ENCODE measurements at places on chromosomes 4 and X. TPM values are rescaled to one million over a fixed set of nuclear protein-coding genes. Genes with fewer than 3 reads are reported as not detected.

GRCh38 chrX:18424482-18425198, 768 bp upstream of the CDKL5 start:
- no peaks in the 10 kb centered on the region for H3K27me3 ChIP-seq
- no peaks in the 10 kb centered on the region for H3K36me3 ChIP-seq
- H3K27ac ChIP-seq, result peak overlapping the region; percentile 61
- peaks cover 13% of the 10 kb centered on the region for H3K4me1 ChIP-seq

DNA sequence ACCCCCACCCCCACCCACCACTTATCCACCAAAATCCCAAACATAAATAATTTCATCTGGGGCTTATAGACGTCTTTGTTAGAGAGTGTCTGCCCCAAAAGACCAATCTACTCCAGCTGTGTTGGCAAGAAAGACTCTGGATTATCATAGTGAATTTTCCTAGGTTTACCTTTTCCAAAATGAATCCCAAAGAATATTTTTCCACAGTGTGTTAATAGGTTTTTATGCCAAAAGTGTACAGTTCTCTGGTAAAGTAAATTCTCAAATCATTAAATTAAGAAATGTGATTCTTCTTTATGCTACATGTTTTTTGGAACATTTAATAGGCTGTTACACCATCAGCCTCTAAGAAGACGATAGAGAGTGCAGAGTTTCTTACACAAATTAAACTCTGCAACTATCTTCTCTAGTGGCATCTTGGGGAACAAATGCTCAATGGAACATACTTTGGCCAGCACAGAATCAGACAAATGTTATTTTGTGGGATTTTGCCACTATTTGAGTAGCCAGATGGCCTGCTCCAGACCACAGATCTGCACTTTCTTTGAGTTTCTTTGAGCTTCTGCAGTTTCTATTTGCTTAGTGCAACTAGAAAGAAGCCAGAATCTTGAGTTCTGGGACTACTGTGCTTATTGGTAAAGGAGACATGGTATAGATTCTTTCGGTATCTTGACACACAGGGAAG, 206.0 kb downstream of the KIT start:
- H3K4me3 ChIP-seq, result no peak overlapping the region
- no peak for DNase-seq
- H3K4me1 ChIP-seq, result no peaks in the 10 kb centered on the region
- H3K36me3 ChIP-seq, result no peaks in the 10 kb centered on the region

DNA sequence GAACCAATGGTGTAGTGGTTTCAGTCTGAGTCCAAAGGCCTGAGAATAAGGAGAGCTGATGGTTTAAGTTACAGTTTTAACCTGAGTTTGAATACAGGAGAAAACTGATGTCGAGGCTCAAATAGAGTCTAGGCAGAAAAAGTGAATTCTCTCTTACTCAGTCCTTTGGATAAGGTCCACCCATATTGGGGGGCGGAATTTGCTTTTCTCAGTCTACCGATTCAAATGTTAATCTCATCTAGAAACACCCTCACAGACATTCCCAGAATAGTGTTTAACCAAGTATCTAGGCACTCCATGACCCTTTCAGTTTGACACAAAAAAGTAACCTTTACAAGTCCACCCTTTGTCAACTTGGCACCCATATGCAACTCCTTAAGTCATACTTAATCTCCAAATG, 216.0 kb downstream of the GRID2 start:
- H3K4me1 ChIP-seq, result no peaks in the 10 kb centered on the region
- H3K36me3 ChIP-seq, result no peaks in the 10 kb centered on the region
- no peak overlapping the region for H3K4me3 ChIP-seq
- no peaks in the 10 kb centered on the region for H3K27me3 ChIP-seq

GRCh38 chr4:128572778-128573241, 236.7 kb upstream of the JADE1 start:
- H3K4me1 ChIP-seq, result peaks cover 33% of the 10 kb centered on the region
- no peaks in the 10 kb centered on the region for H3K27me3 ChIP-seq
- DNase-seq, result no peak
- no peaks in the 10 kb centered on the region for H3K36me3 ChIP-seq
- peak overlapping the region; percentile 83 for H3K27ac ChIP-seq
- H3K4me3 ChIP-seq, result no peak overlapping the region

- no peak for DNase-seq
- no peak overlapping the region for H3K4me3 ChIP-seq
- no peaks in the 10 kb centered on the region for H3K36me3 ChIP-seq
- H3K27ac ChIP-seq, result no peak overlapping the region
Observed at GRCh38 chr4:128802680-128803628, 6.5 kb upstream of the JADE1 start.

The ARHGAP4 gene
- total RNA-seq, result 2.3 TPM

GRCh38 chr4:53693909-53694308, 102.6 kb upstream of the LNX1 start:
- peak; percentile 79 for DNase-seq
- H3K4me3 ChIP-seq, result no peak overlapping the region
- no peaks in the 10 kb centered on the region for H3K36me3 ChIP-seq
- no peaks in the 10 kb centered on the region for H3K27me3 ChIP-seq
- peak overlapping the region; percentile 17 for H3K27ac ChIP-seq
- peaks cover 23% of the 10 kb centered on the region for H3K4me1 ChIP-seq

GRCh38 chrX:12814420-12814819, 23.2 kb downstream of the PRPS2 start:
- no peak overlapping the region for H3K27ac ChIP-seq
- H3K36me3 ChIP-seq, result peaks cover 33% of the 10 kb centered on the region
- H3K4me1 ChIP-seq, result peaks cover 5% of the 10 kb centered on the region

DNA sequence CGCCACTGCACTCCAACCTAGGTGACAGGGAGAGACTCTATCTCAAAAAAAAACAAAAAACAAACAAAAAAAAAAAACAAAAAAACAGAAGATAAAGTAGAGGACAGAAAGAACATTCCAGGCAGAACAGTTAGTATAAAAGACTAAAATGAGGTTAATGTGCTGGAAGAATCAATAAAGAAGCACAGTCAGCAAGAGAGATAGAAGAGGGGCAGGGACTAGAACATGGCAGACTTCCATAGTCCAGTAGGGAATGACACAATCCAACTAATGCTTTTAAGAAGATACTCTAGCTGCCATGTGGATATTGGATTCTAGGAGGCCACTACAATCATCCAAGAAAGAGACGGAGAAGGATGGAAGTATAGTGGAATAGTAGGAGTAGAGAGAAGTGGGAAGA, 11.6 kb downstream of the ADGRG2 start:
- no peaks in the 10 kb centered on the region for H3K36me3 ChIP-seq
- no peak overlapping the region for H3K27ac ChIP-seq
- no peak for DNase-seq
- H3K4me3 ChIP-seq, result no peak overlapping the region
- no peaks in the 10 kb centered on the region for H3K27me3 ChIP-seq

The SRD5A3 gene
- 26.1 TPM for total RNA-seq

All from MCF 10A (cell line).